ENCODE measurements at places on chromosomes 13 and 19.

DNA sequence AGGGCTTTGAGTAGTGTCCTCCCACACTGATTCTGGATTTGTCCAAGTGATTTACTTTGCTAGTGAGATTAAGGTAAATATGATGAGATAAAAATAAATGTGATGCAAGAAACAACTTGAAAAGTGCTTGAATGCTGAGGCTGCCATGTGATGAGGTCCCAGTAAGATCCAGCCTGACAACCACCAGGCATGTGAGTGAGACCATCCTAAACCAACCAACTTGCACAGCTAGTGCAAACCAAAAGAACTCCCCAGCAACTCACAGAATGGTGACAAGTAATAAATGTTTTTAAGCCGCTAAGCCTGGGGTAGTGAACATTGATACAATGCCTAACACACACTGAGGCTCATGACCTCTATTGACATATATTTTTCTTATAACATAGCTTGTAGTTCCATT is 13.3 kb upstream of the RBM26 start:
- DNase-seq = no peak

- no peak for DNase-seq
Measured at GRCh38 chr13:107994137-107994536, 221.2 kb downstream of the LIG4 start.

- peak; percentile 41 for DNase-seq
Measured at GRCh38 chr13:30577401-30577852, 40.3 kb upstream of the USPL1 start.

DNA sequence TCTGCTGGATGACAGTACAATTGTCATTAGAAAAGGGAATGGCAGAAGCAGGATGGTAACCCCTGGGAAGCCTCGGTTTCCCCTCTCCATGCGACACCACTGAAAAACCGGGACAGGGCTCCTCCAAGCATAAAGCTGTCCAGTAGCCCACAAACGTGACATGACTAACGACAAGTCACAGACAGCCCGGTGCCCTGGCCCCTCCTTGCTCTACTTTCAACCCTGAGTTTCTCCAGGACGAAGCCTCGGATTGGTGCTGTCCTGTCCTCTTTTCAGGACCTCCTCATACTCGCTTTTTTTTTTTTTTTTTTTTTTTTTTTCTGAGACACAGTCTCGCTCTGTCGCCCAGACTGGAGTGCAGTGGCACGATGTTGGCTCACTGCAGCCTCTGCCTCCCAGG is 16.3 kb downstream of the DPP9 start:
- no peak for DNase-seq

DNA sequence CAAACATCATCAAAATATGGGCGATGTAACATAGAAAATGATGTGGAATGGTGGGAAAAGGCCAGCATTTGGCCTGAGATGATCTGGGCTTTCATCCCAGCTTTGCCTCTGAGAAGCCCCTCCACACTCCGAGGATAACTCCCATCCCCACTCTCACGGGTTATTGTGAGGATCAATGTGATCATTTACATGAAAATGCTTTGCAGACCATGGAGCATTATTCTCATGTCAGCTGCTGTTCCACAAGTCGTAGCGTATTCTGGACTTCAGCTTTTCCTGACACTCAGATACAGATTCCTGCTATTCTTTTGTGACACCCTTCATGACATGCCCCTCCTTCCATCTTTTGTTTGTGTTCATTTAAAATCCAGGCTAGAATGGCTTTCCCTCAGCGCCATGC is 86.5 kb downstream of the NUFIP1 start:
- no peak for DNase-seq

DNA sequence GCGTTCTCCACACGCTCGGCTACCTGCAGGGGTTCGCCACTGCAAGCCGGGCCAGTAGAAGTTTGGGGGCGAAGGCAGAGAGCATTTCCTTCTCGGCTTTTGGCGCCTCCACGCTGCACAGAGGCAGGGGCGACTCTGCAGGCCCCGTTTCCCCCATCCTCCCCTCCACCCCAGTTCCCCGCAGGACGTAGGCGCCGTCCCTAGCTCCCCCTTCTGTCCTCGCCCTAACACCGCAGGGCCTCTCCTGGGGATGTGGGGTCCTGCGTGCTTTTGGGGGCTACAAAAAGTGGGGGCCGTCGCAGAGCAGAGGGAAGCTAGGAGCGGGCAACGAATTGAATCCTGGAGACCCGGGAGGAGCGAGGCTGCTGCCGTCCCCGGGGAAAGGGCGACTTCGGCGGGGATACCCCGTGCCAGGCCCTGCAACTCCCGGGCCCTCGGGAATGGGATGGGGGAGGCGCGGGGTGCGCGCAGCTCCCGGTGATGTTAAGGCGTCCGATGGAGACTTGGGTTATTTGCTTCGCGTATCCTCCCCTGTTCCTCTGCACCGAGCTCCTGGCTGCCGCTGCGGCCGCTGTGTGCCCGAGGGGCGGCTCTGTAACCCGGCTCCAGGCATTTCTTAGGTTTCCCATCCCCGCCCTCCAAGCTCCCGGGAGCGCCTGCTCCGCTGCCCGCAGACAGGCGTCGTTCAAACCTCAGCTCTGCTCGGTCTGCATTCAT is 255.9 kb upstream of the SOX21 start:
- DNase-seq = peak; percentile 4

- no peak for DNase-seq
Measured at GRCh38 chr19:43778651-43779050, 2.1 kb downstream of the KCNN4 start.

GRCh38 chr19:45638930-45639729 is at the start of gene EML2:
Gene EML2, minus strand, starts transcription at chr19:45639397. Its CDS starts 21 bp downstream, at chr19:45639376.
- DNase-seq = peak; percentile 71

GRCh38 chr19:49866933-49867782 is at the start of gene PNKP:
Gene PNKP, minus strand, starts transcription at chr19:49867576. Its CDS starts 372 bp downstream, at chr19:49867204.
- DNase-seq = peak; percentile 93

DNA sequence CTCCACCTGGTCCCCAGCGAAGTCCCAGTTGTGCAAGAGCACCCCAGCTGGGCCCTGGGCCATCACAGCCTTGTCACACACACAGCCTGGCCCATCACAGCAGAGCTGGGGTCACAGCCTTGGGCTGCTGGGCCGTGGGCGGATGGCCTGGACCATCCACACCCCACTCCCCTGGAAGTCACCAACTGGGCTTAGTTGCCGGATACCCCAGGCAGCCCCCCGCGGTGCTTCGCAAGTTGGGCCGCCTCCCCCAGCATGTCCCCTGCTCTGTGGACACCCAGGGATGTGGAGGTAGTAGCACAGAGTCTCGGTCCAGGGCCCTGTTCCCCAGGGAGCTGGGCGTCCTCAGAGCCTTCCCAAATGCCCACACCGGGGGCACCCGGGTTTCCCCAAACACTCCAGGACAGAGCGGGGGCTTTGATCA is 4.5 kb upstream of the ZNF554 start:
- DNase-seq = no peak

DNA sequence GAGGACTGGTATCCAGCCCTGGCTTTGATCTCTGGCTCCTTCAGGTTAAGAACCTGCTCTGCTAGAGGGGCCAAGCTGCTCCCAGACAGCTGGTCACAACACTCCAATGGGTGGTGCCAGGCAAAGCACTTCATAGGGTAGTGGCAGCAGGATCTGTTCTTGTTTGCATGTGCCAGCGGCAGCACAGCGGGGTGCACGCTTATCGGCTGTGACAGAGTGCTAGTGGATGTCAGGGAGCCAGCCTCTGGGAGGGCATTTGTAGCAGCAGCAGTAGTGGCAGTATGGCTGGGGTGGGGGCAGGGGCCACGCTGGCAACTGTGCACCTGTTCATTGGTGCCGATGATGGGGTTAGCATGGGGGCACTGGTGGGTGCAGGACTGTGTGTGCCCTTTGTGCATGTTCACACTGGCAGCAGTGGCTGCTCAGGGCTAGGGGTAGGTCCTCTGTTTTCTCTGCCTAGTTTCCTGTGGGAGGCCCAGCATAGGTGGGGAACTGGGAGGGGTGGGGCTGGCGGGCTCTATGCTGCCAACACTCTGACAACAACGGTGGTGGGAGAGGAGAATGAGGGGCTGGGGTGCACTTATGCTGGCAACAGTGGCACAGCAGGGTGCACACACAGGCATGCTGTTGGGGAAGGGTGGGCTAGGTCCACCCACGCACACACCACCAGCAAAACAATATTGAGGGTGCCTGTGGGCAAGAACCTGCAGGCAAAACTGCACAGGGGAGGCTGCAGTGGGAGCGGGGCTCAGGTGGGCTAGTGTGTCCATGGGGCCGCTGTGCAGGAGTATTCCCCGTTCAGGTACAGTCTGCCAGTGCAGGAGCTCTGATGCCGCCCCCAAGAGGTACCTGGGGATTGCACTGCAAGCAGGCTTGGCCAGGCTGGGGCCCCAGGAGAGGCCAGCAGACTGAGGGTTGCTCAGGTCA is 19.3 kb downstream of the AP1M1 start:
- DNase-seq = no peak

GRCh38 chr19:32928806-32929205 is 43.0 kb downstream of the CEP89 start:
- no peak for DNase-seq

DNA sequence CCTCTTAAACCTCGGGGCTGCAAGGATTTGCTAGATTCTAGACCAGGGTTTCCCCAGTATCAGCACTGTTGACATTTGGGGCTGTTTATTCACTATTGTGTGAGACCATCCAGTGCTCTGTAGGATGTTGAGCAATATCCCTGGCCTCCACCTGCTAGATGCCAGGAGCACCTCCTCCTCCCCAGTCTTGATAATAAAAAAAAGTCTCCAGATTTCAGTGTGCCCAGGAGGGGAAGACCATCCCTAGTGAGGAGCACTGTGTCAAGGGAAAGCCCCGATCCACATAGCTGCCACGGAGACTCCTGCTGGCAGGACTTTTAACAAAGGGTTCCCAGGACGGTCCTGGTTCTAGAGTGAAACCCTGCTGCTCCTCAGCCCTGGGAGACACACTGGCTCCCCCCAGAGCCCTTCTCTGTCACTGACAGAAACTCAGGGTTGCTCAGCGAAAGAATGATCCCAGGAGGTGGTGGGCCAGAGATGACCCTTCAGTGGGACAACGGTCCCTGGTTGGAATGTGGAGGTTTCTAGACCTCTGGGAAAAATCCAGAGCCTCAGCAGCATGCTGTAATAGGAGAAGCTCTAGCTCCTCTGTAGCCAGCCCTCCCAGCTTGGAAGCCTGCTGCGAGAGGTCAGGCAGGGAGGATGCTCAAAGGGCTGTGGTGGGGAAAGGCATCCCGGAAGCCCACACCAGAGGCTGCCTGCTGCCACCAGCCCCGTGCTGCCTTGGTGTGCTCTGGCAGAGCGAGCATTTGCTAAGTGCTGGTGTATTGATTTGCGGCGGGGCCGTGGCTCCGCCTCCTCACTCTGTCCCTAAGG is 20.3 kb downstream of the LYL1 start:
- no peak for DNase-seq

- peak; percentile 56 for DNase-seq
Measured at GRCh38 chr19:3210347-3211017, 14.0 kb upstream of the CELF5 start.

DNA sequence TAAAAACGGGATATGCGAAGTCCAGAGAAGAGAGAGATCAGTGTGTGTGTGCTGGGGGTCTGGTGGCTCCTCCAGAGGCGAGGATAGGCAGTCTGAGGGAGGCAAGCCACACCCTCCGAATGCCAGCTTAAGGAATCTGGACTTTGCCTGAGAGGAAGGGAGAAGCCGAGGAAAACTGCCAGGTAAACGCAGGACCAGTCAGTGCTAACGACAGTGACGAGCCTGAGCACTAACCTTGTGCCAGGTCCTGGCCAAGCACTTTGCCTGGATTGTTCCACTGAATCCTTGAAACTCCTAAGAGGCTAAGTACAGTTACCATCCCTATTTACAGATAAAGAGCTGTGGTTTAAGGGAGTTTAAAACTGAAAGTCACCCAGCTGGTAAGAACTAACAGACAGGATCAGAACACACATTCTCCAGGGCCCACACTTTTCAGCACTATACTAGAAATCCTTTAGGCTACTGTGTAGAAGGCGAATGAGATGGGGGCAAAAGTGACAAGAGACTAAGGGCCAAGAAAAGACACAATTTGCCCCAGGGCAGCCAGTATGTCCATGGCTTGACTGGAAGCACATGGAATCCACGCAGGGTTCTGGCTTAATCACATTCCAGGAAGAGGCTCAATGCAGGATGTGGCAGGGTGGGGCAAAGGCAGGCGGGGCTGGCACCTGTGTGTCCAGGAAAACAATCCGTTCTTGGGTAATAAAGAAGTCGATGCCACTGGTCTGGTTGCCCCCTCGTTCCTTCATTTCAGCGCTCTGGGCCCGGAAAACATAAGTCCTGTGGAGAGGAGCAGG is 15.1 kb downstream of the SMG9 start:
- no peak for DNase-seq

GRCh38 chr19:13796301-13797057 is 1.2 kb downstream of the ZSWIM4 start:
- DNase-seq = peak; percentile 38

DNA sequence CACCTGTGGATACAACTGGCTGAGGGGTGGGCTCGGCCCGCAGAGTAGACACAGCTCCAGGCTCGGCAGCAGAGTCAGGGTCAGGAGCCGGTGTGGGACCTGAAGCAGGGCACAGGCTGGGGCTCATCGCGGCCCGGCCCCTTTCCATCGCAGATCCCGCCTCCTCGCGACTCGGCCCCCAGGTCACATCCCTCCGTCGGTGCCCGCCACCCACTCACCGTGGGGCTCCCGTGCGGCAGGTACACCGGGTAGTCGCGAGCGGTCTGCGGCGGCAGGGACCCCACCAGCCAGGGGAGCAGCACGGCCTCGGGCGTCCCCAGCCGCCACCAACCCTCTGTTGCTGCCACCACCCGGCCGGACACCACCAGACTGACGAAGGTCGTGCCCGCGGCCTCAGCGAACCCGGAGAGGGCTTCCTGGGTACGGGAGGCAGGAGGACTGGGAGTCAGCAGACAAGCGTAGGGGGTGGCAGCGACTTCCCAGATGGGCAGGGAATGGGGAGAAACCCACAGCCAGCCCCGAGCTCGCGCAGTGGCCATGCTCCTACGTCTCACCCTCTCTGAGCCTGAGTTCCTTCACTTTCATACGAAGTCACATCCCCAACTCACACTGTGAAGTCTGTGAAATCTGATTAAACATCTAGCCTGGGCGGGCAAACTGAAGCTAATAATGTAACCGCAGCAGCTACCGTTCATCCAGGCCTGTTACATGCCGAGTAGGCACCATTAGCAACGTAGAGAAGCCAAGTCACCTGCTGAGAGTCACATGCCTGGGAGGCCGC is 3.7 kb downstream of the FUZ start:
- no peak for DNase-seq

DNA sequence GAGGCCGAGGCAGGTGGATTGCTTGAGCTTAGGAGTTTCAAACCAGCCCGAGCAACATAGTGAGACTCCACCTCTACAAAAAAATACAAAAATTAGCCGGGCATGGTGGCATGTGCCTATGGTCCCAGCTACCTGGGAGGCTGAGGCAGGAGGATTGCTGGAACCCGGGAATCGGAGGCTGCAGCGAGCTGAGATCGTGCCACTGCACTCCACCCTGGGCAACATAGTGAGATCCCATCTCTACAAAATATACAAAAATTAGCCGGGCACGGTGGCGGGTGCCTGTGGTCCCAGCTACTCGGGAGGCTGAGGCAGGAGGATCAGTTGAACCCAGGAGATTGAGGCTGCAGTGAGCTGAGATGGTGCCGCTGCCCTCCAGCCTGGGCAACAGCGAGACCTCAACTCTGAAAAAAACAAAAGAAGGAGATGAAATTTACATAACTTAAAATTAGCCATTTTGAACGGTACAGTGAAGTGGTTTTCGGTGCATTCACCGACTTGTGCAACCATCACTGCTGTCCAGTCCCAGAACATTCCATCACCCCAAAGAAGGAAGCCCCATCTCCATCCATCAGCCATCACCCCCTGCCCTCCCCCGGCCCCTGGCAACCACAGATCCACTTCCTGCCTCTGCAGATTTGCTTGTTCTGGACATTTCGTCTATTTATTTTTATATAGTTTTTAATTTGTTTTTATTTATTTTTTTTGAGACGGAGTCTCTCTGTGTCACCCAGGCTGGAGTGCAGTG is 1.6 kb upstream of the AZU1 start:
- DNase-seq = no peak

GRCh38 chr19:35195830-35196229 is 32.7 kb downstream of the FAM187B start:
- DNase-seq = no peak
